ENCODE measurements at places on chromosomes 12 and 14.

DNA sequence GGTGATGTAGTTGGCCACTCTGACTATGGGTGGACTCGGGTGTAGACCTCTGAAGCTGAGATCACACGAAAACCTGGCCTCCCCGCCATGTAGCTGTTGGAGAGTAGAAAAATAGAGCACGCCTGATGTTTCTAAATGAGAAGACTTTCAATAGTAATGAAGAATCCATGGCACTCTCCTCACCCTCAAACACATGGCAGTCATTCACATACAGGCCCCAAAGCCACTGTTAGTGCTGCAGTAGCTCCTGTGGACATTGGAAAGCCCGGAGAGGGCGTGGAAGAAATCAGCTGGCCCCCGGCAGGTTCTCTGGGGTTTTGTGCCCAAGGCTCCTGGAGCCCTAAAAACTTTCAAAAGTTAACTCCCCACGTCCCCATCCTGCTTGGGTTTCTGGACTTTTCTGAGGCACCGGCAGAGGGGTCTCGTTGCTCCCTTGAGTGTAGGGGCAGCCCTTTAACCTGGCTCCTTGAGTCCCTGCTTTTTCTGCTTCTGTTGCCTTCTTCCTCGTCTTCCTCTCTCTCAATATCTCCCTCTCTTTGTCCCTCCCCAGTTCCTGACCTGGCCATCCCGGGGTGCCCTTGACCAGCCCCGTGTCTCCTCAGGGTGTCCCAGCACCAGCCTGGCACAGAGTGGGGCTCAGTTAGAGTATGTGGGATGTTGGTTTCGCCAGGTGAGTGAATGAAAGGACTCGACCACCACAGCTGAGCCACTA is 8.3 kb downstream of the MEG3 start:
- DNase-seq, result no peak

- no peak for DNase-seq
Observed at GRCh38 chr12:26042645-26043044, 82.2 kb downstream of the BHLHE41 start.

DNA sequence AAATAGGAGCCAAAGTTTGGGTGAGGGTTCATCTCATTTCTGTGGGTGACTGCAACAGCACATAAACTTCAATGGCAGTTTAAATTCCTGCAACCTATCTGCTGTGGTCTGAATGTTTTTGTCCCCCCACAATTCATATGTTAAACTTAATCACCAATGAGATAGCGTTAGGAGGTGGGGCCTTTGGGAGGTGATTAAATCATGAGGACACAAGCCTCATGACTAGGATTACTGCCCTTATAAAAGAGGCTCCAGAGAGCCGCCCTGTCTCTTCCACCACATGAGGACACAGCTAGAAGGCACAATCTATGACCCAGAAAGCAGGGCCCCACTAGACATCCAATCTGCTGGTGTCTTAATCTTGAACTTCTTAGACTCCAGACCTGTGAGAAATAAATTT is 3.8 kb upstream of the CCDC91 start:
- no peak for DNase-seq

DNA sequence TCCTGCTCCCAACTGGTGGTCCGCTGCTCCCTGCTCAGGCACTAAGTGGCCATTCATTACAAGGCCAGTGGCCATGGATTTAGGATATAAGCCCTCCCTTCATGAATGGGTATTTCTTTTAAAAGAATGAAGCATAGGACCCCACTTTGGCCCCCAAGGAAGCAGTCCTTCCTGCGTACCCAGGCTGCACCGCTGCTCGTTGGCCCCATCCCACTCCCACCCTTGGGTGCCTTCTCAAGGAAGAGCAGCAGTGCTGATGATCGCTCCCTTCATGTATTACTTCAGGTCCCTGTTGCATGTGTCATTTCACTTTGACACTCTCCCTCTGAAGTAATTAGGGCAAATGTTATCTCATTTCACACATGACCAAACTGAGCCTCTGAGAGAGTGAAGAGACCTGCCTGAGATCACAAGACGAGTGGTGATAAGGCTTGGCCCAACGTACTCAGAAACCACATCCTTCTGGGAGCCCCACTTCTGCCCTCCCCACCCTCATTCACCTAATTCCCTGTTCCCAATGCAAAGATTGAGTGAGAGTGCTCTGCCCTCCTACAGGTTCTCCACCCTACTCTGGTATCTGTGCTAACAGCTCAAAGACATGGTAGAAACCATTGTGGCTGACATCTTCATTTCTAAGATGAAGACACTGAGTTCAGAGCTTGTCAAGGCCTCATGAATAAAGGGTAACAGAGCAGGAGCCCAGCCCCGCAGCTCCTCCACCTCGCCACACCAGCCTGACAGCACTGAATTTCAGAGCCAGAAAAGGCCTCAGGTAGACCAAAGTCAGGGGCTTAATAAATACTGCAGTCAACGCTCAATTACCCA is 10.3 kb upstream of the KRT2 start:
- no peak for DNase-seq

- DNase-seq, result no peak
Observed at GRCh38 chr12:10339053-10339840, 31.6 kb downstream of the KLRD1 start.

GRCh38 chr12:97748298-97748697 is 285.7 kb downstream of the RMST start:
- DNase-seq, result no peak

GRCh38 chr12:23560611-23561010 is 388.9 kb downstream of the SOX5 start:
- DNase-seq, result no peak

All from CD4-positive, alpha-beta T cell treated with Interleukin-12 subunit alpha and Interleukin-12 subunit beta, for 1 hour (primary cell).